Activated effector memory CD4-positive, alpha-beta T cell treated with anti-CD3 and anti-CD28 coated beads, Interleukin-2, amount 50 U/mL, for 16 hours (primary cell): ENCODE measurements at places on chromosomes 1 and 21.

- DNase-seq: peak; percentile 86
Observed at GRCh38 chr1:180178511-180179161, 24.0 kb downstream of the QSOX1 start.

GRCh38 chr1:215606564-215607168 is 39.6 kb downstream of the KCTD3 start:
- DNase-seq: no peak

DNA sequence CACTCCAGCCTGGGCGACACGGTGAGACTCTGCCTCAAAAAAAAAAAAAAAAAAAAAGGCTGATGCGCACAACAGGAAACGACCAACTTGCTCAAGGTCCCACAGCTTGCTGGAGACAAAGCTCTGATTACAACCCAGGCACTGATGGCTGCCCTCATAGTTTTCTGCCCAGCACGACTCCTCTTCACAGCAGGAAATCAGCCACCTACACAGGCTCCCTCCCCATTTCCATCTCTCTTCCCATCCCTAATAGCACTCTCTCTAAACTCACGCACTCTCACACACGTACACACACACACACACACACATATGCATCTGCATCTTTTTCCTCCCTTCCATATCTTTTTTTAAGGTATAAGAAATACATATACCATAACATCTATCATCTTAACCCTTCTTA is 153.5 kb upstream of the SOD1 start:
- DNase-seq: no peak

DNA sequence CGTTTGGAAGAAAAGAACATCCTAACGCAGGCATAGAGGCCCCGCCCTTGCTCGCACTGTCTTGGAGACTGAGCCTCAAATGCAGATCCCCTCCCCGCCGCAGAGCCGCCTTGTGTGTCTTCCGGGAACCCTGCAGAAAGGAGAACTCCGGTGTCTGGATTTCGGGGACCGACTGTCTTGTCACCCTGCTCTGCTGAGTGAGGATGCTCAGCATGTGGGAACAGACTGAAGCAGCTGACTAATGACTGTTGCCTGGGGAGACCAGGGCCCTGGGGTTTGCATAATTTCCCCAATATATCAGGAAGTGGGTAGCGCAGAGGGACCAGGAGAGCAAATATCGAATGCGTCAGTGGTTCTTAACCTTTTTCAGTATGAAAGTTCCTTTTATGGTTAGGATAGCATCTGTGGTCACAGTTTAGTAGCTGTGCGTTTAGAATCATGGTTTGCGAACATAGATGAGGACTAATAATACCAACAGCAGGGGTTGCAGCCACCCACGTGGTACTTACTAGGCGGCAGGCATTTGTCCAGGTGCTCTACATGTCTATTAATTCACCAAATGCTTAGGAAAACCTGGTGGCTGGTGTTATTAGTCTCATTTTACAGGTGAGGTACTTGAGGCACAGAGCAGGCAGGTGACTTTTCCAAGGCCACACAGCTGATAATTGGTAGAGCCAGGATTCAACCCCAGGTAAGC is 14.3 kb downstream of the GPR137B start:
- peak; percentile 79 for DNase-seq

GRCh38 chr21:16421965-16422364 is 692.2 kb downstream of the USP25 start:
- no peak for DNase-seq

DNA sequence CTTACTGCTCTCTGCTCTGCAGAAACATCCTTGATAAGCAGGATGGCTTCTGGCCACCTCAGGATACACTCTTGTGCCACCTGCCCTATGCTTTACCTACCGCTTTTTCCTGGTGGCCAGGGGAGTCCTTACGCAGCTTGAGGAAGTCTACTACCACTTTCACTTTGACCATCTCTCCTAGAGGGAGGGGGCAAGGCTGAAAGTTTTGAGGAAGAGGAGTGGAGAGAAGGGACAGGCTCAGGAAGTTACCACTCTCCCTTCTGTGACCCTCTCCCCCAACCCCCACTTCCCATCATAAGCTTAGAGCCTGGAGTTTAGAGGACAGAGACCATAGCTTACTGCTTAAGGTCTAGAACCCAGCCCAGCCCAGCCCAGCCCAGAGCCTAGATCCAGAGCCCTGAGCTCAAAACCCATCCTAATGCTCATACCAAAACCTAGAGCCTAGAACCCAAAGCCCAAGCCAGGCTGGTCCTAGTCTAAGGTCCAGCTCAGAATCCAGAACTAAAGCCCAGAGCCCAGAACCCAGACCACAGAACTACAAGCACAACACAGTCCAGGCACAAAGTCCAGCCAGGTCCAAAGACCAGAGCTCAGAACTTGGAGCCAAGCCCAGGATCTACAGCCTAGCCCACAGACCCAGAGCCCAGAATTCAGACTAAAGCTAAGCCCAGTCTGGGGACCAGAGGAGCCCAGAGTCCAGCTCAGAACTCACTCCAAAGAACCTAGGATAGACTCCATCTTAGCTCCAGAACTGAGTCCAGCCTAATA is 18.0 kb upstream of the MFSD2A start:
- no peak for DNase-seq

DNA sequence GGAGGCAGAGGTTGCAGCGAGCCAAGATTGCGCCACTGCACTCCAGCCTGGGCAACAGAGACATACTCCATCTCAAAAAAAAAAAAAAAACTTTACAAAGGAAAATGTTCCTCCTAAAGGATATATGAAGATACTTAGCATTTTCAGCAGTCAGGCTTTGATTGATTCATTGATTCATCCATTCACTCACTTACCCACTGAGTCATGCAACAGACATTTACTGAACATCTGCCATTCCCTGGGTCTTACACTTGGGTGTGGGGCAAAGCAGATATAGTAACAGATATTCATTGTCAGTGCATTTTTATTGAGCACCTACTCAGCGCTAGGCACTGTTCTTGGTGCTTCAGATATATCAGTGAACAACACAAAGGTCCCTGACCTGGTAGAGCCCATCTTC is 5.6 kb upstream of the LACTBL1 start:
- no peak for DNase-seq

DNA sequence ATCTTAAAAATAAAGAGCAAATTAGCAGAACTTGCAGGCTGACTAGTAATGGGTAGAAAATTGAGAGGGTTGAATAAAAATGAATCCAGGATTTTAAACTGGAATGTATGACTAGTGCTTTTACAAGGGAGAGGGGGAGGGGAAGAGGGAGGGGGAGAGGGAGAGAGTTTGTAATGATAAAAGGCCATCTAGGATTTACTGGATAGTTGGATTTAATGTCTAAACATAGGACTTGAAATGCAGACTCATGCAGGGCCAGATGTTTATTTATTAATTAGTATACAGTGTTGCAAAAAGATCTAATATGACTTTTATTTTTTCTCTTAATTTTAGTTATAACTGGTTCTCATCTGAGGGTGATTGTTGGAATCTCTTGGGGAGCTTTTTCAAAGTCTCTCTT is 4.3 kb downstream of the ZNF326 start:
- DNase-seq: no peak

- DNase-seq: no peak
Observed at GRCh38 chr1:187956975-187957374, 1128.2 kb downstream of the PLA2G4A start.

DNA sequence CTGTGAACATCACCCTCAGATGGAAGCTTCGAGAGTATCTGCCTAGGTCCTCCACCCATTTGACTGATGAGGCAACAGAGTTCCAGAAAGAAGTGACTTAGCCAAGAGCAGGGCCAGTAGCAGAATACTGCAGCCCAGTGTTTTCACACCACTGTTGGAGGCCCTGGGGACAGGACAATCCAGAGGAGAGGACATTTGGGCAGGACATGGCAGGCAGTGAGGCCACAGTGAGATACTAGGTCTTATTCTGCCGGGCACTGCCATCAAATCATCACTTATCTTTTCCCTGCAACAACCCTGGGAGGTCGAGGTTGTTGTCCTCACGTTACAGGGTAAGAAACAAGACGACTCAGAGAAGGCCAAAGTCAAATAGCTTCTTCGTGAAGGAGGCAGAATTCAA is 5.5 kb upstream of the FOXO6 start:
- DNase-seq: peak; percentile 48

DNA sequence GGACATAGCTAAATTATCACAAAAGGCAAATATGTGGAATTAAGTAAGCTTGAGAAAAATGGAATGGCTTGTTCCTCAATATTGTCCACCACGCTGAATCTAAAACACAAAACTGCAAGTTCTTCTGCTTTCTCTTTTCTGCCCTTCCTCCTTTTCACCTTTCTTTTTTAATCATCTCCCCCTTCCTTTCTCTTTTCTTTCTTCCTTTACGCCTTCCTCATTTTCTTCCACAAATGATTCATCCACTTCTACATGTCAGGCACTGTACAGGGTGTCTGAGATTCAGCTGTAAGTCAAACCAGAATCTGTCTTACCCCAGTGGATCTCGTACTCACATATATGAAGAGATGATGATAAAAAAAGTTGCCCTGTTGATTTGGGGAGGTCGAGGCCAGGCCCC is 1182.5 kb downstream of the MRPL39 start:
- DNase-seq: no peak

DNA sequence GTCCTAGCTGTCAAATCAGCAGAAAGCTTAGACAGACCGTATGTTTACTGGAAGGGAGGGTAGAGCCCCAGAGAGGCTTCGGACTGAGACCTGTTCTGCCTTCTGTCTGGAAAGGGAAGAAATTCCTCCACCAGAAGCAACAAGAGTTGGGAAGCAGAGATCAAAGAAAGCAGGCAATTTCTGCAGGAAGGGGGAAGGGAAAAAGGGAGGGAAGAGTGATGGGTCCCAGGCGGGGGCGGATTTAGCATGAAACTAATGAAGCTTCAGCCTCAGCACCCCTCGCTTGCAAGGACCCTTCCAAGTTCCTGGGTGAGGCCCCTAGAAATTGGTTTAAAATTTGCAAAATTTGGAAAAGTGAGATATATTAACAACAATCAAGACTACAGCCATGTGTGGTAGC is 26.6 kb upstream of the FAM20B start:
- DNase-seq: no peak

DNA sequence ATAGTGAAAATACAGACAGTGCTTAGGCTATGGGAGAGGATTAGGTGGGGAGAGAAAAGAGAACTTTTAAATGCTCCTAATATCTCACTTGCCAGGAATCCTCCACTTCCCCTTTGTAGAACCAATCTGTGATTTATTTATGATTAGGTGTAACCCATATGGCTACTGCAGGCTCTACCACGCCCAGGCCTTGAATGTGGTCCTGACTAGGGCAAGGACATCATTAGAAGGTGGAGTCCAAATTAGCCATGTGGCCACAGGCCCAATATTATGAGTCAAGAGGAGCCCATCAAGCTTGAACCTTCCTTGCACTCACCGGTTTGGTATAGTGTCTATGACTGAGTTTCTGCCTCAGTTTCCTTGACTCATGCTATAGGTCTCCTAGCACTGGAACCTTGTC is 141.4 kb downstream of the HMGB4 start:
- no peak for DNase-seq

GRCh38 chr1:204128964-204129896 is 22.6 kb downstream of the ETNK2 start:
- peak; percentile 85 for DNase-seq

GRCh38 chr1:83909687-83910086 is 89.2 kb downstream of the TTLL7 start:
- no peak for DNase-seq

- no peak for DNase-seq
Observed at GRCh38 chr1:169527451-169528214, 41.9 kb upstream of the SLC19A2 start.

- no peak for DNase-seq
Observed at GRCh38 chr1:202361701-202362100, 13.2 kb downstream of the PPP1R12B start.

DNA sequence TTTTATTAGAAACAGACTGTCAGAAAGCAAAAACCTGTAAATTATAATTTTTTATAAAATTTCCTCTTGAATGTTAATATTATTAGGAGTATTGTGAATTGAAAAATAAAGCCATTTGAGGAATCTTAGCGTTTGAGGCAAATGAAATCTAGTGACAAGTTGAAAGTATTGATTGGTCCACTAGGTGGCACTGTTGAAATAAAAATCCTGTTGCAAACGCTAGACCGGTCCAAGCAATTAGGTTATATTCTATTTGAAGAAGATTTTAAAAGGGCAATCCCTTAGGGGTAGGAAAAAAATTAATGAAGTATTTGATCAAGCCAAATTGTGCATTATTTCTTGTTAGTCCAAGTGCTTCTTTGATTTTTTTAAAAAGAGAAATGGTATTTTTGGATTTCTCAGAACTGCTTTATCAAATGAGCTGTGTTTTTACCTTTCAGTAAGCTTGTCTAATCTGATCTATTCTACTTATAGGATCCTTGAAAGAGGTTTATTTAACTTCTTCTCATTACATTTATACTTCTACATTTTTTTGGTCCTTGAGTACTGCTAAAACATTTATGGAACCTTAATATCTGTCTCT is 57.7 kb downstream of the ATG4C start:
- DNase-seq: no peak

DNA sequence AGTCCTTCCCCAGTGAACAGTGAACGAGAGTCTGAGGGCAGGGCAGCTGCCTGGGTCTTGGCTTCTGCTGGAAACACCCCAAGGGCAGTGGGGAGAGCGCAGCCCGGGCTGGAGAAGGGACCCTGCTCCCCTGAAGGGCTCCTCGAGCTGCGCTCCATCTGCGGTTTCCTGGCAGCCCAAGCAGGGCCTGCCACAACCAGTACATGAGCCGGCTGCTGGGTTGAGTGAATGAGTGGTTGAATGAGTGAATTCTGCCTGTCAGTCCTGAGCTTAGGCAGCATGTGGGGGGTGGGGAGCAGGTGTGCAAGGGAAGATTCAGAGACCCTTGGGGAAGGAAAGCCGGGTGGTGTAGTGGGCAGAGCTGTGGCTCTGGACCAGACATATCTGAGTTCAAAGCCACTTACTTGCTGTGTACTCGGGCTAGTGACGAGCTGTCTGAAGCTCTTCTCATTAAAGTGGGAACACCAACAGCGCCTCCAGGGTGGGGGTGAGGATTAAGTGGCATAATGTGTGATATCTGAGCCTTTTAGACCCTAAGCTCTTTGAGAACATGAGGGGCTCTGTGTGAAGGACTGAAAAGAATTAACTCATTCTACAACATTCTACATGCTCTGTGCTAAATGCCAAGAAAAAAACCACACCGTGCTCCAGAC is 3.7 kb downstream of the OPRD1 start:
- DNase-seq: peak; percentile 63

- DNase-seq: no peak
Observed at GRCh38 chr1:74971982-74972381, 162.2 kb upstream of the LHX8 start.

- DNase-seq: no peak
Observed at GRCh38 chr1:231724876-231725647, 98.5 kb downstream of the DISC1 start.

- no peak for DNase-seq
Observed at GRCh38 chr21:20459838-20460237, 538.4 kb upstream of the NCAM2 start.

GRCh38 chr21:46545363-46545762 is 59.5 kb downstream of the S100B start:
- DNase-seq: no peak
